ENCODE measurements at places on chromosomes 7 and 10. TPM values are rescaled to one million over a fixed set of nuclear protein-coding genes. Genes with fewer than 3 reads are reported as not detected.

SLC16A9 gene
- polyA plus RNA-seq: 6.7 TPM

SEPHS1 gene
- polyA plus RNA-seq: 79.8 TPM

SLC26A4 gene
- 0.61 TPM for polyA plus RNA-seq

SEMA3A gene
- 16.5 TPM for polyA plus RNA-seq

ARMC3 gene
- not detected for polyA plus RNA-seq

HMX2 gene
- polyA plus RNA-seq: not detected

CELF2 gene
- 0.08 TPM for polyA plus RNA-seq

AGBL3 gene
- polyA plus RNA-seq: 0.35 TPM

DNA sequence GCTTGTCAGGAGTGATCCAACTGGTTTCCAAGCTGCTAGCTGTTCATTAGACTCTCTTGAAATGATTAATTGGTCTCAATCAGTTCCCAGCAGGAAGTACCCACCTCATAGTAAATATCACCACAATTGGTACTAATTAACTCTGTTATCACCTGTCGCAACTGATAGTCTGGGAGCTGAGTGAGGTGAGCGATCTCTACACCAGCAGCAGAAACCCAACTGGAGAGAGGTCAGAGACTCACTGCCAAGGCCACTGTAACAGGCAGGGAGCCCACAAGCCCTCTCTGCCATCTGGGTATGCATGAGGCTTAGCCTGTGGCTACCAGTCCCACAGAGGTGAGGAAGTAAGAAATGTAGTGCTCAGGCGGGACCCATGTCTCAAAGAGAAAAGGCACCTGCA lies 245.5 kb downstream of the DYNC1I1 start:
- DNase-seq: no peak

GRCh38 chr10:75793848-75794247 lies 362.4 kb downstream of the LRMDA start:
- DNase-seq: no peak

- DNase-seq: no peak
Observed at GRCh38 chr7:22255834-22256233, 101.1 kb downstream of the RAPGEF5 start.

DNA sequence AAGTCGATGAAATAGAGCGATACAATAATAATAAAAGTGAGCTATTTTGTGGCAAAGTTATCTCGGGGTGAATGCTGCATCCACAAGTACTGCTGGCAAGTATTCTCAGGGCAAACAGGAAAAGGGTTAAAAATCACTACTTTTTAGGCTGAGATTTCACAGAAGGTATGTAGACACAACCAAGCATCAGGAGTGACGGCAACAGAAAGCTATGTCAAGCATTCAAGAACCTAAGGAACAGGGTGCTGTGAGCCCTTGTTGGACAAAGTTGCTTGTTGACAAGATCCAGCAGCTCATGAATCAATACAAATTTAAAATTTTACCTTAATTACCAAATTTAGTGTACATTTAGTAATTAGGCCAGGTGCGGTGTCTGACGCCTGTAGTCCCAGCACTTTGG lies 41.2 kb upstream of the C1QL3 start:
- DNase-seq: no peak

DNA sequence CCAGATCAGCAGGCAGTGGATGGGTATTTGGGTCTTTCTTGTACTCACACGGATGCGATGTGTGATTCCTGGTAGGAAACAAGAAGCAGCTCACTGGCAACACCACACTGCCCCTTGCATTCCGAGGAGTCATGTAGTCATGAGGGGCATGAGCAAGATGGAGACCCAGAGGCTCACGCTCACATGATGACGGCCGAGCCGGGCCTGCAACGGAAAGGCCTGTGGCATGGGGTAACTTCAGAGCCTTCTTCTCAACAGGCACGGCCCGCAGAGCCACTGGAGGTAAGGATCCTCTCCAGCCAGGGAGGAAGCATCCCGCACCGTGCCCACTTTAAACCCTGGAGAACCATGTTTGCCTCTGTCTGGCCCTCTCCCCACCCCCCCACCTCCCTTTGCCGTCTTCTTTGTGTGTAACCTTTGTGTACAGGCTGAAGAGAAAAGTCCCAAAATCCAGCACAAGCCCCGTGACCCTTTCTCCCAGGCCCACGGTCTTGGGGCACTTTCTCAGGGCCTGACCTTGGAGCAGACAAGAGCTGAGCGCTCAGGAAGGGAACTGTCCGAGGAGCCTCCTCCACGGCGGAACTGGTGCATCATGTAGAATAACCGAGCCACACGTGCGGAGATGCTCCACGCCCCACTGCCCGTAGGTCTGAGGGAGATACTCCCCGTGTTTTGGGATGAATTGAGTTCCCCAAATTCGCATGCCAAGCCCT lies 516.4 kb downstream of the DNAJB6 start:
- no peak for DNase-seq

DNA sequence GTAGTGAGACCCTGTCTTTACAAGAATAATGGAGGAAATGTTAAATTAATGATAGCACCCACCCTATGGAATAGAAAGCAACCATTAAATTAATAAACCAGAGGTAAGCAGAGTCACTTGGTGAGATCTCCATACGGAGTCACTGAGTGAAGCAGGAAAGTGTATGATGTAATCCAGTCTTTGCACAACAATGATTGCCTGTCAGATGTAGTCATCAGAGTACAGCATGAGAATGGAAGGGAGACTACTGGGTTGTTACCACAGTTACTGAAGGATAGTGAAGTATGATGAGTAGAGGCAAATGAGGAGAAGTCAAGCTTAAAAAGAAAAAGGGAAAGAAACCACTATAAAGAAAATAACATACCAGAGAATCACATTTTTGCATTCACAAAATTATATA lies 371.9 kb upstream of the SHH start:
- no peak for DNase-seq

DNA sequence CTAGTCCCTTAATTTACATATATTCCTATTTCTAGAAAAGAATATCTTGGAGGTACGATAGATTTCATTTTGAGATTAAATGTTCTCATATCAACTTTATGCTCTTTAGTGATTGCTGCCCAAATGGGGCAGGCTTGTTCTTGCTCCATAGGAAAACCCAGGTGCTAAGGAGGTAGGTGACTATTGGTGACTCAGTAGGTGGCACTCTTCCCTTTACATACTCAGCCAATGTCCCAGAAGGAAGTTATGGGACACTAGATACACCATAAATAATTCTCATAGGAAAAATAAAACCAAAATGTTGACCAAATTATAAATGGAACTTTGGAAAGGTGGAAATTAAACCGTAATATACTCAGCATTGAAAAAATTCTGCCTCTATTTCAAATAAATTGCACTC lies 4.0 kb downstream of the SKAP2 start:
- DNase-seq: no peak

DNA sequence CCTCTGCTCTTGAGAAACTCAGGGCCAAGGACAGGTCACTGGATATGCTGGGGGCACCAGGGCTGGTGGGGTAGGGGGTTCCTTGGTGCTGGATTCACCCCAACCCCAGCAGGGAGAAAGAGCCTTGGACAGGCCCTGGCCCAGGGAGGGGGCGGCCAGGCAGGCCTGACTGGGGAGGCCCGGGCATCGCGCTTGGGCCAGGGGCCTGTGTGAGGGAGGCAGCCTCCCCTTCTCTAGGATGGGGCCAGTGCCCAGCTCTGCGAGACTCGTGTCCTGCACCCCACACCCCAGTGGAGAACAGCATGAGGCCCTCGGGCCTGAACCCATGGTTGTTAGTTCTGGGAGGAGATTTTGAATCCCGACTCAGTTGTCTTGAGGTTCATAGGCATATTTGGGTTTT lies 217.1 kb downstream of the ZNF248 start:
- no peak for DNase-seq

- no peak for DNase-seq
Observed at GRCh38 chr7:72278550-72278949, 133.6 kb downstream of the CALN1 start.

DNA sequence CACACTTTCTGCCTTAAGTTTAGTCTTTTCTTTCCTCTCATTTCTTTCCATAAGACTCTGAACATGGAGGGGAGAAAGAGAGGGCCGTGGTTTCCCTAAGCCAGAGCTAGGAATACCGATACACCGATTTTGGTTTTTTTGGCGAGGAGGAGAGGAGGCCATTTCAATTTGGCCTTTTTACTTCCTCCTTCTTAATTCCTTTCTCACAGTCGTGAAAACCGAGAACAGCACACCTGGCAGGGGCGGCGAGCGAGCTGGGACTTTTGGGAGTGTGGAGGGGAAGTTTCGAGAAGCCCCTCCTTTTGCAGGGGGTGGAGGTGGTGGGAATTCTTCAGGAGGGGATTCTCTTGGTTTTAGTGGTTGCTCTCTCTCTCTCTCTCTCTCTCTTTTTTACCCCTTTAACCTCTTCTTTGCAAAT lies 6.2 kb downstream of the GATA3 start:
- DNase-seq: no peak

- no peak for DNase-seq
Observed at GRCh38 chr10:76972541-76972940, 665.1 kb downstream of the KCNMA1 start.

- no peak for DNase-seq
Observed at GRCh38 chr7:90212149-90212495, 582 bp downstream of the STEAP2 start.

DNA sequence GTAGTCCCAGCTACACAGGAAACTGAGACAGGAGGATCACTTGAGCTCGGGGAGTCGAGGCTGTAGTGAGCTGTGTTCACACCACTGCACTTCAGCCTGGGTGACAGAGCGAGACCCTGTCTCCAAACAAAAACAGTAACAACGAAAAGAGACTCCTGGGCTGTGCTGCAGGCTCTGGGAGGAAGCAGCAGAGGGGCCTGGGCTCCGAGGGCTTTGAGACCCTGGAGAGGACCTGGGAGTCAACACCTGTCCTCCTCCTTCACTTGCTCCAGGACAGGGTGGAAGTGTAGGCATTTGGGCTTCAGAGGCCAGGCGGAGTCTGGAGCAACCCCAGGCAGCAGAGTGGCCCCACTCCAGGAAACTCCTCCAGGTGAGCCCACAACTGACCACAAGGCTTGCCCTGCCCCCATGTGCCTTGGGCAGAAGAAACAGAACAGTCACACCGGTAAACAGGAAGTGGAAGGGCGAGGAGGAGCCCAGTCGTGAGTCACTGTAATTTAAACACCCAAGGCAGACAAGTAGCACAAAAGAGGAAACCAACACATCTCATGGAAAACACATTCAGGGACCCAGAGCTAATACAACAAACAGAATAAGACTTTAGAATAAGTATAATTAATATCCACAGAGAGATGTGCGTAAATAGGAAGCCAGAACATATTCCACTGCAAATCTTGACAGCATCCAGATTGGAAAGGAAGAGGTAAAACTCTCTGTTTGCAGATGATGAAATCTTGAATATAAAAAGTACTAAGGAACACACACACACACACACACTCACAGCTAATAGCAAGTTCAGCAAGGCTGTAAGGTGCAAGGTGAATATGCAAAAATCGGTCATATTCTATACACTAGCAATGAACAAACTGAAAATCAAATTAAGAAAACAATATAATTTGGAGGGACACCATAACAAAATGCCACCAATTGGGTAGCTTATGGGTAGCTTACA lies 20.5 kb upstream of the RASGEF1A start:
- no peak for DNase-seq

DNA sequence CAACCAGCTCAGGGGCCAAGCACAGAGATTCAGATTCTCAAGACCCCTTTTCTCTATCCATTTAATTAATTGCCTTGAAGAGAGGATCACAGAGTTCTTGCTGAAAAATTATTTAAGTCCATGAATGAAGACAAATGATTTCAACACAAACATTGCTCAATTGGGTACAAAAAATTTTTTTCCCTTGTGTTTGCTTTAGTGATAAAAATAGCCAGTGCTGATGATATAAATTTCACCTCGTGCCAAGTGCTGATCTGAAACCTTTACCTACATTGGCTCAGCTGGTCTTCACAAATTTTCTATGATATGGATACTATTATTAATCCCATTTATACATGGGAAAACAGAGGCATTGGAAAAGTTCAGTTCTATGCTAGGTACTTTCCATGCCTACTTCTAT lies 377.1 kb downstream of the NRG3 start:
- DNase-seq: no peak

GRCh38 chr7:87935384-87935706 lies 1.3 kb downstream of the ADAM22 start:
- DNase-seq: no peak

DNA sequence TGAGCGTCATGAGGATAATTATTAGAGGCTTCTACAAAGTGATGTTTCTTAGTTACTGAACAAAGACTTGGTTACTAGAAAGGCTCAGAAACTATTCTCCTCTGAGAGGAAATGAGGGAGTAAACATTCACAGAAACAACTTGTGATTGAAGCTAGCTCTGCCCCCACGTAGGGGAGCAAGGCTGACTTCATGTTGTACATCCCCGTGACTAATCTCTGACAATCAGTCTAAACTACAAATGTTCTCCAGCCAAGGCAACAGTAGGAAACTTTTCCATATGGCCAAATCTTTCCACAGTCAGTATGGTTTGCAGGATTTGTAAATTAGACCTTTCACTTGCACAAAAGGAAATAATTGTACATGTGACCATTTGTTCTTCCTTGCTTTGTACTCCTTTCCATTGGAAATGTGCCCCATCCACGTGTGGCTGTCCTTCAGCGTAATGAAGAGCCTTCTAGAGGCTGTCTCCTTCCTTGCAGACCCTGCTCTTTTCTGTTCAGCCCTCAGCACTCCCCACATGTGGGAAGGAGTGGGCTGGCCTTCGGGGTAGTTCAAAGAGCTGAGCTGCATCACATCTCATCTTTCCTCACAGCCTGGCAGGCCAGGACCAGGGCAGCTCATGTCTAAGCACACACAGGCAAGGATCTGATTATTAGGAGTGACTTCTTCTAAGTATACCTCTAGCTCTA lies 93.5 kb downstream of the PCGF5 start:
- no peak for DNase-seq

- no peak for DNase-seq
Observed at GRCh38 chr10:5565205-5565545, 40.4 kb downstream of the CALML3 start.

GRCh38 chr7:434891-435629 lies 84.6 kb downstream of the PDGFA start:
- no peak for DNase-seq

DNA sequence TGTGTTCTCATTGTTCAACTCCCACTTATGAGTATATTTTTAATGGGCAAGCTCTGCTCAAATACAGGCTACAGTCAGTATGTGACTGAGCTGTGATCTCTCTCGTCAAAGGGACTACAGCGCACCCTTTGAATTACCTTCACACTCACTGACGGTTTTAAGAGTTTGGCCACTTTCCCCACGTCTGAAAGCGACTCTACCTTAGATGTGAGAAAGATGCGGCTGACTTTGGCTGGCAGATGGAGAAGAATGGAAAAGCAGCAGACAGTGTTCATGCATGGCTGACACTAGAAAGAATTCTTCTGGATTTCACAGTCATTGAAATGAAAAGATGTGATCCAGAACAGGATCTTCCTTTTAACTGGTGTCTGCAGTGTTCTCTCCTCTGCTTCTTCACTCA lies 2.0 kb upstream of the ATRNL1 start:
- DNase-seq: no peak

All from SK-N-SH (cell line).